Non-pigmented ciliary epithelial cell (primary cell): ENCODE measurements at places on chromosomes 7 and 10.

GRCh38 chr10:82162549-82163195, 287.7 kb downstream of the NRG3 start:
- DNase-seq: no peak

DNA sequence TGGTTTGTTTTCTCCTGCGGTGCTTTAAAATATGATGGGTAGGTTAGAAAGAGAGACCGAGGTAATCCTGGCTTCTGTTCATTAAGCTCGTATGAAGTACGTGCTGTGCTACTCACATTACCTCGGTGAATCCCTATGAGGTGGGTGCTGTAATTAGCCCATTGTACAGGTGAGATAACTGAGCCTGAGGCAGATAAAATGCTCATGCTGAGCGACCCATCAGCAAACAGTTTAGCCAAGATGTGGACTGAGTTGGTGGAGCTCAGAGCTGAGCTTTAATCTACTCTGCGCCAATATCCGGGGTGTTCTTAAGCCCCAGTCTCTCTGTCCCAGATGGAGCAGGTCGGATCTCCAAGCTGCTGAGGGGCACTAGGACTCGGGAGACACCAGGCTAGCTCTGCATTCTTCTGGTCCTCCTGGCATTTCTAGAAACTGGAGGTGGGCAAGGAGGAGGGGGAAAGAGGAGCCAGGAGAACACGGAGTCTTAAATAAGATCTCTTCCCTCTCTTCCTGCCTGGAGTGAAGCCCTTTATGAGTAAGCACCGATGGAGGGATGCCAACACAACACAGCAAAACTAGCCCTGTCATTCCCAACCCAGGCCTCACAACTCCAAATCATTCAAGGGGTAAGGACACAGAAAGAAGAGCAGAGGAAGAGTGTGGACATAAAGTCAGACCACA, 458.5 kb downstream of the KCNMA1 start:
- DNase-seq: peak; percentile 74

GRCh38 chr7:102813191-102814024, 64.6 kb downstream of the FAM185A start:
- no peak for DNase-seq

- no peak for DNase-seq
Observed at GRCh38 chr7:137820677-137821420, 25.9 kb downstream of the DGKI start.

DNA sequence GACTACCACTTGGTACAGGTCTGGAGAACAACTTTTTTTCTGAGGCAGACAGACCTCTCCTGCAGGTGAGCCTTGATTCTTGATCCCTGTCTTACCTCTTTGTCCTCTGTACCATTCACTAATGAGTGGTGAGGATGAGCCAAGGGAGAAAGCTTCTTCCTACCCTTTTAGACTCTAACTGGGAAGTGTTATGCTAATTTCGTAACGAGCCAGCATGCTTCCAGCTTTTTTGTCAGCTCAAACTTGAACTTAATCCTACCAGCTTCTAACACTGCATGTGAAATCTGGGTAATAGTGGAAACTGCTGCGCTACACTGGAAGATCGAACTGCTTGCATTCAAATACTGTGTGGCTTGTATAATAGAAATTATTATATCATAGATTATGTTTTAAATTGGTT, 87.0 kb downstream of the NEUROD6 start:
- no peak for DNase-seq
